ENCODE measurements at places on chromosomes 16 and 17.

GRCh38 chr17:34654881-34655276 is 75.5 kb downstream of the TMEM132E start:
- no peak for DNase-seq

GRCh38 chr17:77526259-77526711 is 385.5 kb downstream of the SEC14L1 start:
- DNase-seq = no peak

- no peak for DNase-seq
Observed at GRCh38 chr17:70076831-70077230, 1.8 kb downstream of the KCNJ16 start.

GRCh38 chr16:27330542-27330941 is 16.8 kb downstream of the IL4R start:
- DNase-seq = no peak

Data from GM23338 (cell line).